Activated CD4-positive, alpha-beta memory T cell treated with anti-CD3 and anti-CD28 coated beads, Interleukin-2, amount 10 ng/mL, durations not matched to agents 7 days and 5 days (primary cell): ENCODE measurements at places on chromosomes 3 and 15. TPM values are rescaled to one million over a fixed set of nuclear protein-coding genes. Genes with fewer than 3 reads are reported as not detected.

The MAPKAPK3 gene
- total RNA-seq: 157 TPM

The FBXW12 gene
- total RNA-seq: not detected

The TMEM45A gene
- total RNA-seq: 1.1 TPM

The RPL22L1 gene
- total RNA-seq: 98.9 TPM

The PODXL2 gene
- total RNA-seq: 0.95 TPM

The PLOD2 gene
- total RNA-seq: 1.1 TPM

The CHRM5 gene
- not detected for total RNA-seq

The TRAIP gene
- 19.3 TPM for total RNA-seq

The COL6A6 gene
- not detected for total RNA-seq

The RASGRP1 gene
- 200 TPM for total RNA-seq

The FBN1 gene
- total RNA-seq: 1.3 TPM

The STIMATE gene
- 34.7 TPM for total RNA-seq

The KY gene
- not detected for total RNA-seq

The ROPN1 gene
- not detected for total RNA-seq

The TRIM42 gene
- not detected for total RNA-seq

The NLGN1 gene
- total RNA-seq: not detected

The MUC13 gene
- not detected for total RNA-seq

The THRB gene
- not detected for total RNA-seq

The MYD88 gene
- 87.9 TPM for total RNA-seq

The PLXNA1 gene
- total RNA-seq: 6.5 TPM

The RAB43 gene
- total RNA-seq: 48.1 TPM

The GABRG3 gene
- not detected for total RNA-seq

The GJD2 gene
- not detected for total RNA-seq

The VIPR1 gene
- total RNA-seq: 9.6 TPM

The PLSCR2 gene
- total RNA-seq: not detected

The CDHR4 gene
- total RNA-seq: not detected

The PRR20G gene
- total RNA-seq: not detected

The PLCB2 gene
- total RNA-seq: 140 TPM

The CERS3 gene
- total RNA-seq: 0.43 TPM

The SCN5A gene
- not detected for total RNA-seq

The C3orf70 gene
- total RNA-seq: not detected
